Thymus (tissue), 14 donors: ENCODE measurements at places on chromosomes 1 and 21. TPM values are rescaled to one million over a fixed set of nuclear protein-coding genes. Genes with fewer than 3 reads are reported as not detected.

DNA sequence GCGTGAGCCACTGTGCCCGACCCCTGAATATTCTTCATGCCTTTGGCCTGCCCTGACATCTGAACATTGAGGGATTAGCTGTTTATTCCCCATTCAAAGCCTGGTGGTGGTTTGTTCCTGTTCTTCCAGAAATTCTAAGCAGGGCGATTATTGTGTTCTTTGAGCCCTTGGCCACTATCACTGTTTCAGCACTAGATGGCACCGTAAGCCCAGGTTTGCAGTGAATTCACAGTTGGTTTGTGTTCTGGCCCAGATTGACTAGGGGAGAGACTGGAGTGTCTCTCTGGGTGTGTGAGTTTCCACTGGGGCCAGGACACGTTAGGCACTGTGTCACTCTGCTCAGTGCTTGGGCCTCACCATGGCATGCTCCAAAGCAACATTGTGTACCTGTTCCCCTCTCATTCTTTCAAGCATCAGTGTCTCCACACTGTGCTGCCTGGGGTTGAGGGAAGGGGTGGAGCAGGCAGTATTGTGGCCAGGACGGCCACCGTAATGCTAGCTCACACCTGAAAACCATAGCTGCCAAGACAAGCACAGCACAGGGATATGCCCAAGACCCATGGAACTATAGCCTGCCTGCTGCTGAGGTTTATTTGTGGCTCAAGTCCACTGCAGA is 52.7 kb downstream of the PKN2 start:
- DNase-seq: no peak

DNA sequence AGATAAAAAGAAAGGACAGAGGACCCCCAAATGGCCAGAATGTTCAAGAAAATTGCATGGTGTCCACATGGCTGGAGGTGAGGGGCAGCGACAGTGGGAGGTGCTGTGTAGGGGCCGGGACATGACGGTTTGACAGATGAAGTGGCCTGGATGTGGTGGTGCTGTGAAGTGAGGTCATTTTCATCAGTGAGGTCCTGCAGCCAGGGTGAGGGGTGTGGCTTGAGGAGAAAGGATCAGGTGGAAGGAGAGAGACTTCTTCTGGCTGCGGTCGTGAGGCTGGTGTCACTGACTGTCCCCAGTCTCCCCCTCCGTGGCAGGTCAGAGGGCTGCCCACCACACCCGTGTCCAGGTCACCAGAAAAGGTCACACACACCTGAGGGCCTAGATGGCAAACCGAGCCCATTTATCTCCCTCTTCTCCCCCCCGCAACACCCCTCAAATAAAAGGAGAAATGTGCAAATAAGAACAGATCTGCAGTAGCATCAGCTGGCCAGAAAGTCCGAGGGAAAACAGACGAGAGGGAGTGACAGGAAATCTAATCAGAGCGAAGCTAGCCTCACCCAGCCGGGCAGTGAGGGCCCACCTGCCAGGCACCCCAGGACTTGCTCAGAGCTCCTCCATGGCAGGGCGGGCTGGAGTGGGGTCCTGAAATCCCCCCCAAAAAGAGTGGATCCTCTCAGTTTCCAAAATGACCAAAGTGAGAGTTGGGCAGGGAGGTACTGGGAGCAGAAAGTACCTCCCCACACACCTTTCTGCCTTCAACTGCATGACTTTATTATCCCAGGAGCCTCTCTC is 148.5 kb upstream of the EDN2 start:
- no peak for DNase-seq

TRIM63 gene
- total RNA-seq: 0.09 TPM

DNA sequence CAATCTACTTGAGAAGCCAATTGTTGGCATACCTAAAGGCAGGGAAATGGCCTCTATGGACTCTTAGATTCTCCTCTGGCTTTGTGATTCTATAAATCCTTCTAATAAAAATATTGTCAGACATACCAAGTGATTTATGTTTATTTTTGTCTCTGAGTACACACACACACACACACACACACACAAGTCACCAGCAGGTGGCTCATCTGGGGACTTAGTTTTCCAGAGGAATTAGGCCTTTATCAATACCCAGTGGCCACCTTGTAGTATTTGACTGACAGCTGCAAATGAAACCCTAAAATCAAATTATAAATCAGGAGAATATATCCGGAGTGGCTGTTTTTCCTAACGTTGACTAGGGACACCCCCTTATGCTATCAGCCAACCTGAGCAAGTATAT is 258.5 kb downstream of the BRINP2 start:
- no peak for DNase-seq

SELENBP1 gene
- total RNA-seq: 6.1 TPM

DNA sequence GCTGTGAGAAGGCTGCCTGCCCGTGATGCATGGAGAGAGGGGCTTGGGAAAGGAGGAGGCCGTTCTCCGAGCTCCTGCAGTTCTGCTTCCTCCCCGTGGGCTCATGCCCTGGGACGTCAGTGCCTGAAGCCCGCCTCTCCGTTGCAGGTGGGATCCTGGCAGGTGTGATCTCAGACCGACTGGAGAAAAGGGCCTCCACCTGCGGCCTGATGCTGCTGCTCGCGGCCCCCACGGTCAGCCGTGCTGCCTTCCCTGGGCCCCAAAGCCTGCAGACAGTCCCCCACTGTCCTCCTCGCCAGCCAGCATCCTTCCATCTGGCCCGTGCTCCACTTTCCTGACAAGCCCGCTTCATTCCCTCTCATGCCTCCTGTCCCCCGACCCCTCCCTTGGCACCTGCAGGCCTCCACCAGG is 50.9 kb downstream of the SLC37A1 start:
- no peak for DNase-seq

RHD gene
- 0.61 TPM for total RNA-seq
